Regular cardiac myocyte (primary cell): ENCODE measurements at places on chromosomes 13 and 19. TPM values are rescaled to one million over a fixed set of nuclear protein-coding genes. Genes with fewer than 3 reads are reported as not detected.

Gene LPAR6
- 6.5 and 9.6 TPM in 2 replicates for total RNA-seq

Gene SGTA
- 24.2 and 52.0 TPM in 2 replicates for total RNA-seq

Gene ZNF558
- total RNA-seq = 17.4 and 40.9 TPM in 2 replicates

Gene SERTM1
- total RNA-seq = not detected in 2 replicates

Gene FFAR1
- not detected in 2 replicates for total RNA-seq
